SK-N-DZ (cell line): ENCODE measurements at places on chromosomes 16 and 17.

DNA sequence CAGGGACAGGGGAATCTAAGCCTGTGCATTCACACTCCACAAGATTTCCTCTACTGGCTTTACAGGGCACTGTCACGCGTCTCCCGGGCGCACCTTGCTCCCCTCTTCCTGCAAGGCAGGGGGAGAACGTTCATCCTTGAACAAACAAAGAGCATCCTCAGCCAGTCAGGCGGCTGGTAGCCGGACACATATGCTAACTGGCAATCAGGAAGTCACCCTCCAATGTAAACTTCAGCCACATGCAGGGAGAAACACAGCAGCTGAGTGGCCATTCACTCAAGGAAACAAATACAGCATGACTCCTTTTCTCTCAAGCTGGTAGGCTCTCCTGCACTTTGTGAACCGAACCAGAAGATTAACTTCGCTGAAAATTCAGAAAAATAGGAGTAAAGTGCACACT, 10.8 kb upstream of the HSBP1 start:
- no peak for DNase-seq

- peak; percentile 100 for DNase-seq
Measured at GRCh38 chr16:24208710-24209109, 47.4 kb upstream of the CACNG3 start.

DNA sequence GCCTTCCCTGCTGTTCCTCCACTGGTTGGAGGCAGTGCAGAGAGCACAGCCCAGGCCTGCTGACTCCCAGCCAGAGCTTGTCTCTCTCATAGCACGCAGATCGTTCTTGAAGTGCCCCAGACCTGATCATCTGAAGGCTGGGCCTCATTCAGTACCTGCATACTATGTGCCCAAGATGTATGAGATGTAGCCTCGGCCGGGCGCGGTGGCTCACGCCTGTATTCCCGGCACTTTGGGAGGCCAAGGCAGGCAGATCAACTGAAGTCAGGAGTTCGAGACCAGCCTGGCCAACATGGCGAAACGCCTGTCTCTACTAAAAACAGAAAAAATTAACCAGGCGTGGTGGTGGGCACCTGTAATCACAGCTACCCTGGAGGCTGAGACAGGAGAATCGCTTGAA, 31.0 kb downstream of the WNT3 start:
- DNase-seq: no peak

GRCh38 chr17:27488231-27488630, 32.0 kb downstream of the KSR1 start:
- DNase-seq: no peak

DNA sequence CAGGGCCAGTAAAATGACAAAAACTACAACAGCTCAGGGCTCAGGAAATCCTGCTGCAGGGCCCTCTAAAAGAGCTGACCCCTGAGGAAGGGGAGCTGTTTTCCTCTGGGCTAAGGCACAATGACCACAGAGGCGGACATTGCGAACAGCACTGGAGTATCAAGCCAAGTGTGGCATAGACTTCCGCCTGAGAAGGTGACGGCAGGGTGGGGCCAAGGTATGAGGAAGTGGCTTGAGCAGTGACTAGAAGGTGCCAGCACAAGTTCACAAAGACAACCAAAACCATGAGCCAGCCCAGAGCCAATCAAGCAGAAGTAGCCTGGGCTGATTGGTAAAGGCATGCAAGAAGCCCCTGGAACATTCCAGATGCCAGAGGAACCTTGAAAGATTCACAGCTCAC, 13.9 kb downstream of the ERN2 start:
- no peak for DNase-seq

GRCh38 chr17:5354886-5355415, 64.5 kb downstream of the NUP88 start:
- DNase-seq: no peak

GRCh38 chr16:17369421-17370222, 101.1 kb downstream of the XYLT1 start:
- DNase-seq: no peak

DNA sequence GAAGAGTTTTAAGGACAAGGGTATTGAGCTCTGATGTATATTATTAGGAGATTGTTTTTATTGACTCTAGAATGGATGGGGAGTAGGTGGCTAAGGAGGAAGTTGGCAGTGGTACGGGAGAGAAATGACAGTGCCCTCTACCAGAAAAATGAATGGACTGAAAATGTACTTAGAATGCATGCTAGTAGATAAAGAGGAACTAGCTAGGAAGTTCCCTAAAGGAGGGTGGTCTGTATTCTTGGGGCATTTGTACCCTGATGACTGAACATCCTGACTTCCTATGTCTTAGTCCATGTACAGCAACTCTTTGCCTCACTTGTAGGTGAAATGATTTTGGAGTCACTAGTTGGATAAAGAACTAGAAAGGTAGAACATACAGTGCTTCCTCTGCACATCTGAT, 581.5 kb upstream of the RBFOX1 start:
- no peak for DNase-seq

- DNase-seq: no peak
Measured at GRCh38 chr17:9035249-9035648, 13.9 kb downstream of the NTN1 start.

DNA sequence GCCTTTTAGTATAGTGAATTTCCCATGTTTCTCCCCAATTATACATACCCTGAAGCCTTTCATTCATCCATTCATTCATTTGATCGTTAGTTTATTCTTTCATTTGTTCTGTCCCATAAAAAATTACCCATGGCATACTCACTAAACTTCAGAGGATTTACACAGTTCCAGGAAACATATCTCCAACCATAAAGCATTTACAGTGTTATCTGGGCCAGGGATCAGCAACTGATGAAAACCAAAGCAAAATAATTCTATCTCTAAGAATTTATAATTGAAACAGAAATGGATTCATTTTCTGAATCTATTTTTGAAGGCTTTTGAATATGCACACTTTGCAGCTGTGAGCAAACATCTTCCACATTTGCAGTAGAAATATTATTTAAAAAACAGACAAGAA, 547.7 kb downstream of the KCNJ2 start:
- DNase-seq: no peak

GRCh38 chr16:69724981-69725479, 1.3 kb downstream of the NQO1 start:
- no peak for DNase-seq

DNA sequence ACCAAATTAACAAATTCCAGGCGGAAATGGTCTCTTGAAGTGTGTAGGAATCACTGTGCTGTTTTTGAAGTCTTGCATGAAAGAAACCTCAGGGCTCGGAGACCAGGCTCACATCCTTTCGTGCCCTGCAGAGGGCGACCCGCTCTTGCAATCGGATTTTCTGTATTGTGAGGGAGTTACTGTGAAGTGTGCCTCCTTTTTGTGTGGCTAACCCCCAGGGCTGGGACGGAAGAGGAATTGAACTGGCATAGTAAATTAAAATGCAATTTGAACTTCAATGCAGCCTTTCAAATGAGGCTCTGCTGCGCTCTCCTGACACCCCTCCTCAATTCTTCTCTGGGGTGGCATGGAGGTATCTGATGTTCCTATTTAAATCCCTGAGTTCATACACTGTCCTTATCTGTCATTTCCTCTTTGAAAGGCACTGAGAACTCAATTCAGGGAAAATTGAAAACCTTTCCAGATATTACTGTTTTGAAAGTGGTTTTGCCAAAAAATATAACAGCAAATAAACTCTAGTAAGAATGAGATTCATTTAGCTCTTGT, 51.5 kb upstream of the MGAT5B start:
- peak; percentile 74 for DNase-seq

- no peak for DNase-seq
Measured at GRCh38 chr17:38687286-38687685, 12.5 kb upstream of the EPOP start.

- no peak for DNase-seq
Measured at GRCh38 chr16:84404324-84404723, 36.0 kb downstream of the ATP2C2 start.

DNA sequence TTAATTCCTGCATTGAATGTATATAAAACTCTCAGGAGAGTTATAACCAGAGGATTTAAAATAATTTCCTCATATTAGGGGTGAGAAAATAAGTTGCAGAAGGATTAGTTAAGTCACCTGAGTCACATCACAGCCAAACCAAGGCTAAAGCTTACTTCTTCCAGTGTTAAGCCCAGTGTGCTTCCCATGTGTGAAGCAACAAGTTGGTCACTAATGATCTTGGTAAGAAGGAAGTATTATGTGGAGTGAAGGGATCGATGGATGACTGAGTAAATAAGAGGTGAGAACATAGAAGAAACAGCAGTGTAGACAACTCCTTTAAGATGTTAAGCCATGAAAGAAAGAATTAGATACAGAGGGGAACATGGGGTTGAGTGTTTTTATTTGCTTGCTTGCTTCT, 20.6 kb downstream of the ESRP2 start:
- DNase-seq: no peak

GRCh38 chr17:80970044-80970761, 21.4 kb upstream of the CHMP6 start:
- DNase-seq: peak; percentile 71

DNA sequence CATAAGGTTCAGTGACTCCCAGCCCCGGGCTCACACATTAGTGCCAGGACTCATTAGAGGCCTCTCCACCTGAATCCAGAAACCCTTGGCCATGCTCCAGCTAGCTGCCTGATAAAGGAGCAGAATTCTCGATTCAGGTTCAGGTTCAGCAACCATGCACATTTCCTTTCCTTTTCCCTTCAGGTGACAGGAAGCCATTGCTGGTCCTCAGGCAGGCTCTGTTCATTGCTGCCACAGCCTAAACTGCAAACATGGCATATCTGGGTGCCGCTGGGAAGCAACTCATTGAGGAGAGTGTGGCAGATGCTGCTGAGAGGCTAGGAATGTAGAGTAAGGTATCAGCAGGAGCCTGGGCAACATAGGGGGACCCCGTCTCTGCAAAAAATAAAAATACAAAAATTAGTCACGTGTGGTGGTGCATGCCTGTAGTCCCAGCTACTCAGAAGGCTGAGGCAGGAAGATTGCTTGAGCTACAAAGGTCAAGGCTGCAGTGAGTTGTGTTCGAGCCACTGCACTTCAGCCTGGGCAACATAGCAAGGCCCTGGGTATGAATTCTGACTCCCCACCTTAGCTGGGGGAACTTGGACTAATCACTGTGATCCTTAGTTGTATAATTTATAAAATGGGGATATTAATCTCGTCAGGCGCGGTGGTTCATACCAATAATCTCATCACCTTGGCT, 28.7 kb downstream of the ARL4D start:
- DNase-seq: no peak
